Psoas muscle (tissue), 8 donors: ENCODE measurements at places on chromosomes 11 and 22. TPM values are rescaled to one million over a fixed set of nuclear protein-coding genes. Genes with fewer than 3 reads are reported as not detected.

TEX54 gene
- not detected for total RNA-seq

PNPLA5 gene
- not detected for total RNA-seq

OR10A2 gene
- total RNA-seq, result not detected

ACP2 gene
- 14.1 TPM for total RNA-seq

OR52E8 gene
- total RNA-seq, result not detected

KDM4E gene
- total RNA-seq, result not detected

ISX gene
- not detected for total RNA-seq

CD3D gene
- total RNA-seq, result 0.45 TPM

GRCh38 chr11:76845069-76845468 is 15.6 kb upstream of the ACER3 start:
- no peak for DNase-seq

DNA sequence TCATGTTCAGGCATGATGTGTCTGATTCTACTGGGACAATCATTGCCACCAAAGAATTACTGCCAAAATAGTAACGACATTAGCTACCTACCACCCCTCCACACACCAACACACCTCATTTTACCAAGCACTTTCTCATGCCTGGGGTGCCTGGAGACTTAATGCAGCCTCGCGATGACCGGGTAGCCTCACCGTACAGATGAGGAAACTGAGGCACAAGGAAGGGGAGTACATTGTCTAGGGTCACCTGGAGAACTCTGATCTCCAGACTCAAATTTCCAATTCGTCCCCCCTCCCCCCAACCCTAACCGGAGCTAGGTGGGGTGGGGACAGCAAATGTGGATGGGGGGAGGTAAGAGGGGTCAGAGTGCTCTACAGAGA is 2.7 kb upstream of the RTN4RL2 start:
- DNase-seq, result no peak

GRCh38 chr11:35614939-35615569 is 3.2 kb upstream of the FJX1 start:
- DNase-seq, result no peak

- no peak for DNase-seq
Measured at GRCh38 chr11:95503047-95503446, 272.0 kb upstream of the SESN3 start.

DNA sequence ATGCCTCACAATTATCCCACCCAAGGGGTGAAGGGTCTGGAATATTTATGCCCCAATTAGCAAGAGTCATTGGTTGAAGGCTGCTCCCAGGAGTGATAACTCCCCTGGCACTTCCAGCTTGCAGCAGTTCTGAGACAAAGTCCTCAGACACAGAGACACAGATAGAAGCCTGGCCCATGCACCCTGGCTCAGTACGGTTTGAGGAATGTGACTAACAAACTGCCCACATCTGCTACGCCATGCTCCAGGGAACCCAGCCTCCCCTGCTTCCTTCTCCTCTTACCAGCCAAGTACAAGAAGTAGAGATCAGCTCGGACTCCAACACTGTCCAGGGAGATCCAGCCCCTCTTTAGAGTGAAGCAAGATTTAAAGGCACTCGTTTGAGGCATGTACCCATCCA is 48.5 kb upstream of the BMAL1 start:
- no peak for DNase-seq

- peak; percentile 70 for DNase-seq
Measured at GRCh38 chr11:11841116-11841722, 553 bp upstream of the USP47 start.

GRCh38 chr22:46158283-46158682 is 8.0 kb downstream of the PPARA start:
- no peak for DNase-seq

- no peak for DNase-seq
Measured at GRCh38 chr11:46427364-46427763, 35.8 kb upstream of the CHRM4 start.

- DNase-seq, result peak; percentile 77
Measured at GRCh38 chr11:76234416-76235232, 28.3 kb upstream of the WNT11 start.

DNA sequence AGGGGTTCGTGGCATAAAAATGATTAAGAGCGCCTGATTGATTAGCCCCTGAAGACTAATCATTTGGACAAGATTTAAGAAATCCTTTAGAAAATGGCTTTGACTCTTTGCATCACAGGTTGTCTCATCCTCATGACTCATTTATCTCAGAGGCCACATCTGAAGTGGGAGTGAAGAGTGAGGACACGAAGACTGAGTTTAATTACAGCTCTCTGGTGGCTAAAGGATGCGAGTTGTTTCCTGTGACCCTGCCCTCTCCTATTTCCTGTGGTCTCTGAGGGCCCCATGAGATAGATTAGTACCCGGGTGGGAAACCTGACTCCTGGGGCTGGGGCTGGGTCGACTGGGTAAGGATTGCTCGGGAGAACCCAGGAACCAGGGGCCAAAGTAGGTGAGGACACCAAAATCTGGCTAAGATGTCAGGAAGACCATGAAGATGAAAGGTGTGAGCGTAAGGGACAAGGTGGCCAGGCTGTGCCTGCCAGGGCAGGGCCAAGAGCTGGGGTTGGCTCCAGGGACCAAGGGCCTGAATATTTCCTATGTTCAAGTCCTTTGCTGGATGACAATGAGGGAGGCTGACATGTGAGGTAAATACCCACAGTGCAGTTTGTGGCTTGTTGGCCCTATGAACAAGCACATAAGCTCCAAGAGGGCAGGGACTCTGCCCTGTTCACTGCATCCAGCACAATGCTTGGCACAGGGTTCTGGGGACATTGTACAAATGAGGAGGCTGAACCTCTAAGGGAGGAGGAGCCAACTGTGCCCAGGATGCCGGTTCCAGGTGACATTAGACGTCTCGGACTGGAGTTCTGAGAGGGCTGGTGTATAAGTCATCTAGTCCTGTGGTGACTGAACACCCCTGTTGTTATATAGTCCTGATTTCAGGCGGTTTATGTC is 3.6 kb downstream of the OTOG start:
- DNase-seq, result no peak

DNA sequence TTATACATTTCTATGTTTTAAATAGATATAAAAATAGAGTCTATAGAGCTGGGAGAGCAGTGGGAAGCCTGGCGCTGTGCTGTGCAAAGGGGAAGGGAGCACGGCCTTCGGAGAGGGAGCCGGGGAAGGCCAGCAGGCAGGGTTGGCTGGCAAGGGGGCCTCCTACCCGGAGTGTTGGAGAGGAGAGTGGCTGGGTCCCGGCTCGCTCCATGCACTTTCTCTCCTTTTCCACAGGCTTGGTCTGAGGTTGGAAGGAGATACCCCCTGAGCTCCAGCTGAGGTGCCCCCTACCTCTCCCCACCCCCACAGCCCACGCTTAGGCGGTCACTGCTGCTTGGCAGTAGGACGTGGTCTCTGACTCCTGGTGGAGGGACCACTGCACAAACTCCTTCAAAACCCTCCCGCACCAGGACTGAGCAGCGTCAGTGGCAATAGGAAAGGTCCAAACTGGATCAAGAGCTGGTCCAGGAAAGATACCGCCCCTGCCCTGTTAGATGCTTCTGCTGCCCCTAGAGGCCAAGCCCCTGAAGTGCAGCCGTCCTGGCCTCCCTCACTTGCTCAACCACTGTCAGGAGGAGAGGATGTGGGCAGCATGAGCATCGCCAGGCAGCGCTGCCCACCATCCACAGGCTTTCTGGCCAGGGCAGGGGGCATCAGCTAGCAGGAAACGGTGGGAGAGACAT is 52.9 kb downstream of the SYT13 start:
- DNase-seq, result peak; percentile 69

- DNase-seq, result no peak
Measured at GRCh38 chr11:119488256-119488995, 65.5 kb upstream of the THY1 start.

DNA sequence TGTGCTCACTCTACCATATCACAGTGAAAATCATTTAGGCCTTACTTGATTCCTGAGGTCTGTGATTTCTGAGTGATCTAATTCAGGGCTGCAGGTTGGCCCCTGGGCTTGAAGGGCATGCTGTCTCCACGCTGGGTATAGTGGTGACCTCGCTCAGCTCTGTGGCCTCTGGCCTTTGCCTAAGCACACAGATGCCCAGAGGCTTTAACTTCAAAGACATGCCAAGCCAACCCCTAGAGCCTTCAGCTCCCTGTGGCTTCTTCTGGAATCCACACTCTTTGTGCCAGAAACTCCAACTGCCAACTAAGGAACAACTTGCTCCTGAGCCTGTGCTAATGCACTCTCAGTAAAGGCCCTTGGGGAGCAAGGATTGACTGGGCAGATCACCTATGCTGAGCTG is 232.6 kb upstream of the MPPED2 start:
- DNase-seq, result no peak

DNA sequence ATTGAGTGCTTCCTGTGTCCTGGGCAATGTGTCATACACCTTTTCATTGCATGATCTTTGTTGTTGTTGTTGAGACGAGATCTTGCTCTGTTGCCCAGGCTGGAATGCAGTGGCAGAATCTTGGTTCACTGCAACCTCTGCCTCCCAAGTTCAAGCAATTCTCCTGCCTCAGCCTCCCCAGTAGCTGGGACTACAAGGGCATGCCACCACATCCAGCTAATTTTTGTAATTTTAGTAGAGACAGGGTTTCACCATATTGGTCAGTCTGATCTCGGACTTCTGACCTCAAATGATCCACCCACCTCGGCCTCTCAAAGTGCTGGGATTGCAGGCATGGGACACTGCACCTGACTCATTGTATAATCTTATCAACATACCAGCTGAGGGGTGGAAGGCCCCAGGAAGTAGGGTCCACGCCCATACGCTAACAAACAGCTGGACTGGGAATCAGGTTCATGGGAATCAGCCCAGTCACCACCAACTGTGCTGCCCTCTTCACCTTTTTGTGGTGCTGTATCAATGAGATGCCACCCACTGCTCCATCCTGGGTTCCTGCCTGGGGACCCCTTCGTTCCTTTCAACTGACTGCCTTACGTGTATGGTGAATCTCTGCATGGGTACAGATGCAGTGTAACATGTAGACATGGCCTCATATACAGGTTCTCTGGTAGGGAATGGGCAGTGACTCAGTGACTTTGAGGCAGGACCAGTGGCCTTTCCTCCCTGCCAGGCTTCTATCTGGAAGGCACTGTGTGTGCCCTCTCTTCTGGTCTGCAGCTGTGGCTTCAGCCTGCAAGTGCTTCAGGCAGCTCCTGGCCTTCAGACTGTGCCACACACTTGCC is 32.5 kb upstream of the YWHAH start:
- DNase-seq, result no peak

GRCh38 chr11:86910592-86910991 is 44.6 kb downstream of the FZD4 start:
- DNase-seq, result no peak

- no peak for DNase-seq
Measured at GRCh38 chr11:108983636-108984420, 319.0 kb downstream of the DDX10 start.
